Bronchial epithelial cell (primary cell): ENCODE measurements at places on chromosomes 2 and 18.

DNA sequence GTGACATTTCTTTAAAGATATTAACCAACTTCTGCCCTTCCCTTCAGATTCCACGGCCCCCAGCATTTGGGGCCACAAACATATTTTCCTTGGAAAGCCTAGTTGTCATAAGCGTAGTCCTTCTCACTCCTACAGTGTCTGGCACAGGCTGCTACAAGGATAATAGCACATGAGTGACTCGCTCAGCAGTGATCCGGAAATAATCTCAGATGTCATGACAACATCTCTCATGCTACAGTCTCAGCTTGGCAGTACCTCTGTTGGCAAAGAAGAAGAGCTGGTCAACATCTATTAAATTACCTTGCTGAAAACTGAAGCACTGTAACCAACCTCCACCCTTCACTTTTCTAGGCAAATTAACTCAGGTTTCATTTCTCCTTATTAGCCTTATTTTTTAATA is 351.7 kb downstream of the RAD51AP2 start:
- DNase-seq, result peak; percentile 60

- DNase-seq, result no peak
These were observed 131.0 kb downstream of the NFATC1 start for GRCh38 chr18:79526468-79527460.

GRCh38 chr18:7980136-7980535 is 413.0 kb downstream of the PTPRM start:
- DNase-seq, result peak; percentile 7

DNA sequence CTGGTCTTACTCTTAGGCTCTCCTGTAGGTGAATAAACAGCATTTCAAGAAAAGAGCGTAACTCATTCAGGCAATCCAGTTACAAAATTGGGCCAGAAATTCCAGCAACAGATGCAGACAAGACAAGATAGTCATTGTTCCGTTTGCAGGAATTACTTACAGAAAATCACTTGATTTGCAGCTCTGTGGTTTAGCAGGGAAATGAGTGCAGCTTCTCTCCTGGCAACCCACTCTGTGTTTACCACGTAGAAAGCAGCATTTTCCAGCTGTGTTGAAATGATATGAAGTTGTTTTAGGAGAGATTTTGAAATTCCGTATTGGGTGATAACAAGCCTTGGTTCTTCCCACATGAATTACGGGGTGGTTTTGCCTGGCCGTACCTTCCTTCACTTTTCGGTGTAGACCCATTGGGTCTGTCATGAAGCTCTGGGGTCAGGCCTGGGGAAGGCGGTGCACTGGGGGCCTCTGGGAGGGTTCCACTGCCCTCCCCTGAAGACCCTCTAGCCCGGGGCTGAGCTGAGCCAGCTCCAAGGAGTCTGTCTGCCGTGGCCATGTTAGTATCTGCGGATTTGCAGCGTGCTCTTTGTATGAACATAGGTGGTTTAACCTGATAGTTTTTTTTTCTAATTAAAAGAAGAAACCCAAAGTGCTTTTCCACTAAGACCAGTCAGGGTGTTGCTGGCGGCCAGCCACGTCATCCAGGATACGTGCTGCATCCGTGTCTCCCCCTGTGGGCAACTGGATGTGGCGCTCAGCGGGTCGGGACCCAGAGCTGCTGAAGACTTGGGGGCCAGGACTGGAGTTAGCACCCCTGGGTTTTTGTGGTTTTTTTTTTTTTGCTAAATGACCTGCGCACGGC is 58.9 kb upstream of the KCNG2 start:
- DNase-seq, result no peak

GRCh38 chr2:101863534-101863933 is 128.2 kb upstream of the IL1R2 start:
- DNase-seq, result no peak

- no peak for DNase-seq
These were observed 36.4 kb downstream of the FOXI3 start for GRCh38 chr2:88416016-88416663.

GRCh38 chr2:66431846-66432587 is 2.9 kb upstream of the MEIS1 start:
- no peak for DNase-seq

DNA sequence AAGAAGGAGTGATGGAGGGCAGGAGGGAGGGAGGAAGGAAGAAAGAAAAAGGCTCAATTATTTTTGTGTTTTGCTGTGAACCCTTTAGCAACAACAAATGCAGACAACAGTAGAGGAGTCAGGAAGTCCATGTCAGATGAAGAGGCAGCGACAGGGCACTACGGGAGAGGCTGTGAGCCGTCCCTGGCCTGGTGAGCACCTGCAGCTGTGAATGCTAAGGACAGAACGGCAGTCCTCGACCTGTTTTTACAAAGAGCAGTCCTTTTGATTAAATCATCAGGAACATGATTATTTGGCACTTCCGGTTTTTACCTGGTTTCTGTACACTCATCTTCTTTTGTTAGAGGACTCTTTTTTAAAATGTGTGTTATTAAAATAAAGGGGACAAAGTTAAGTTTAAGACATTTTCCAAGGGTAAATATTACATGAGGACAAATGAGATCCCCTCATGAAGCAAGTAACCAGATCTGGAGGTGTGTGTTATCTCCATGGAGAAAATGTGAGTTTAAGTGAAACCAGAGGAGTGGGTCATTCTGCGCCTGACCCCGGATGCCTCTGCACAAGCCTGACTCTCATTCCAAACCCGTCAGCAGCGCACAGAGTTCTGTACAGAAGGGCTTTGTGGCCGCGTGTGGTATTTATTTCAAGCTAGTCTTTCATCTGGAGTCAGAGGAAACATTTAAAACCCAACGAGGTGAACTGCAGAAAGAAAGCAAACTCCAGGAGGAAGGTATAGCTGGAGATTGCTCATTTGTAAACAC is 492.5 kb downstream of the SOX11 start:
- DNase-seq, result no peak

DNA sequence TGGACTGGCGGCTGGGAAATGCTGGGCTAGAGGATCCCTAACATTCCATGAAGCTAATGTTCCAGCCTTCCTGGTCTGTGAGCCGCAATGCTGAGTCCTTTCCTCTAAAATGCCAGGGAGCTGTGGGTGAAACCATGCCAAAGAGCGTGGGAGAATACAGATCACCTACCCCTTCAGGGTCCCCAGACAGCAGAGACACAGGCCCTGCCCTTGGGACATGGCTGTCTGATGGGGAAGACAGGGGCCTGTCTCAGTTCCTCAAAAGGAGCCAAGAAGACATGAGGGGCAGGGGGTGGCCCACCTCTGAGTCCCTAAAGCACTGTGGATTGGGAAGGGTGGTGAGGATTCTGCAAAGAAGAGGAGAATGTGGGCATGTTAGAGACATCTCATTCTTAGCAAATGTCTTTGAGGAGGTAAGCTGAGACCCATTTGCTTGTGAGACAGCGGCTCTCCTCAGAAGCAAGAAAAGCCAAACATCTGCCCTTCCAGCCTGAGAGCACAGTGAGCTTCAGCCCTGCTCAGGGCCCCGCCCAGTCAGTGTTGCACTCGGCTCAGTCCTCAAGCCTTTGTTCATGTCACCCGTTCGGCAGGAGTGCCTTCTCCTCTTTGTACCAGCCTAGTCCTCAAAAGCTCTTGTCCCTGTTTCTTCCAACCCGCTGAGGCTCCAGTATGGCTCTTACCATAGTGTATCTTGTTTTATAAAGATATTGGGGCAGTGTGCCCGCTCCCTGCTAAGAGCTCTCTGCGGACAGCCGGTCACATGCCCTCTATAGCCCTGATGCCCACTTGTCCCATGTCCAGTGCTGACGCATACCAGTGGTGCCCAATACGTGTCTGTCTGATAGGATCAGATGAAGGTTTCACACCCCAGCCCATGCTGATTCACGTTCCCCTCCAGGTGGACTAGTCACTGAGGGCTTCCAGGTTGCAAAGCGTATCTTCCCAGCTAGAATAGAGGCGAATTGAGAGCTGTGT is 286.2 kb downstream of the CYP26B1 start:
- DNase-seq, result no peak

DNA sequence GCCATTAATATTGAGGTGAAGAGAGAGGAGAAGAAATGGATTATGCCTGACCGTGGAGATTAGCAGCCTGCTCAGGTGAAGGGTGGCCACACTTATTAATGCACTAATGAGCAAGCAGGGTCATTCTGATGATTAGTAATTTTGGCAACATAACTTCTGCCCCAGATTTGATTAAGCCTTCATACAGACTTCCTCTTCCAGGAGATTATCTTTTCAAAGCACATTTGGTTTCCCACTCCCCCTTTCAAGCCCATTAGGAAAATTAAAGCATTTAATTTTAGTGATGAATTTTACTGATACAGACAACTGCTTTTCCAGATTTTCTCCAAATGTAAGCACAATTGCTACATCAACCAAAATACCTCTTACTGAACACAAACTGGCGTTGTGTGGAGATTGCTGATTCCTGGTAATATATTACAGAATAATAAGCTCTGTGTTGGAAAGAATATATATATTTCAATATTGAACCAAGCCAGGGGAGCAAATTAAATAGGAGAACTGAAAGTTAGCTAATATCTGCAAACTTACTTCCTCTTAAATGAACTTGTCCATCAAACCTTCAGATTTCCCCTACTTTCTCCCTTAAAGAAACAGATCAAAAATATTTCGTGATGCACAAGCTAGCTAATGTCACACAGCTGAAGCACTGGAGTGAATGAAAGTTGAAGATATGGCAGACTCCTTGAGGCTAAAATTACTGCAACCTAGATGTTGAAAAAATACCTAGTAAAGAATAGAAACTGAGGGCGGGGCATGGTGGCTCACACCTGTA is 140.8 kb downstream of the FAM210A start:
- DNase-seq, result no peak

DNA sequence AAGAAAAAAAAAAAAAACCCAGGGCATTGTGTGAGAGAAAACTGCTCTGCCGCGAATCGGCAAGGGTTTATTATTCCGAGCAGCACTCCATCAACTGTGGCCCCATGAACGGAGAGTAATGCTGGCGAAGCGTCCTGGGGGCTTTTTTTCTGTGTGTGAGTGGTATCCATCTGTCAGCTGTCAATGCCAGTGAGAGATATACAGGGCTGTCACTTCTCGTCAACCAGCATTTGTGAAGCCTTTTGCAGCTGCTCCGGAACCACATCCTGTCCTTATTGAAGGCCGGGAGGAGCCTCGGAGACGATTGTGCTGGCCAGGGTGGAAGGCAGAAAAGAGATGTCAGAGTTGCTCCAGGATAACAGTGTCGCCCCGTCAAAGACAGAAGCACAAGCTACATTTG is 356.9 kb upstream of the SMIM21 start:
- no peak for DNase-seq

DNA sequence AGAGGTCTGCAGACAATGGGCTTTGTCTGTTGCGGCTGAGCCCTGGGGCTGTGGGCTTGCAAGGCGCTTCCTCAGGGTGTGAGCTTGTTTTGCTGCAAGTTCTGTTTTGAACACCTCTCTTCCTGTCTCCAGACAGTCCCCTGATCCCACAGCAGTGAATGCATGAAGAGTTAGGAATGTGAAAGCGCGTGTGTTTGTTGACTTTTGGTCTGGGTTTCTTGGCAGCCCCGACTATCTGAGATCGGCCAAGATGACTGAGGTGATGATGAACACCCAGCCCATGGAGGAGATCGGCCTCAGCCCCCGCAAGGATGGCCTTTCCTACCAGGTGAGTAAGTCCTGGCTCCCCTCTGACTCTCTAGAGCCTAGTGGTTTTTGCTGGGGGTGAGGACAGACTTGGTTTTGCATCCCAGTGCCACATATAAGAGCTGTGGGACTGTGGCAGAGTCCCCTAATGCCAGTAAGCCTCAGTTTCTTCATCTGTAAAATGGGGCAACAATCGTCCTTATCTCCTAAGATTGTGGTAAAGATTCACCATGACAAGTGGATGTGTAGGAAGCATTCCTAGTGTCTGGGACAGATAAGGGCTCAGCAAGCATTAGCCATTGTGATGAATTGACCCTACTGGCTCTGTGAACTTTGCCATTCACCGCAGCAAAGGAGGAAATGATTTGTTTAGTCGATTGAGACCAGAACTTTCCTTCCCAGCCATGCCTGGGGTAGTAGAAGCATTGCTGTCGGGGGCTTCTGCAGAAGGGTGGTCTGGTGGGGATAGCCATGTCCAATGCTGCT is 3.0 kb downstream of the LBH start:
- DNase-seq, result peak; percentile 98

DNA sequence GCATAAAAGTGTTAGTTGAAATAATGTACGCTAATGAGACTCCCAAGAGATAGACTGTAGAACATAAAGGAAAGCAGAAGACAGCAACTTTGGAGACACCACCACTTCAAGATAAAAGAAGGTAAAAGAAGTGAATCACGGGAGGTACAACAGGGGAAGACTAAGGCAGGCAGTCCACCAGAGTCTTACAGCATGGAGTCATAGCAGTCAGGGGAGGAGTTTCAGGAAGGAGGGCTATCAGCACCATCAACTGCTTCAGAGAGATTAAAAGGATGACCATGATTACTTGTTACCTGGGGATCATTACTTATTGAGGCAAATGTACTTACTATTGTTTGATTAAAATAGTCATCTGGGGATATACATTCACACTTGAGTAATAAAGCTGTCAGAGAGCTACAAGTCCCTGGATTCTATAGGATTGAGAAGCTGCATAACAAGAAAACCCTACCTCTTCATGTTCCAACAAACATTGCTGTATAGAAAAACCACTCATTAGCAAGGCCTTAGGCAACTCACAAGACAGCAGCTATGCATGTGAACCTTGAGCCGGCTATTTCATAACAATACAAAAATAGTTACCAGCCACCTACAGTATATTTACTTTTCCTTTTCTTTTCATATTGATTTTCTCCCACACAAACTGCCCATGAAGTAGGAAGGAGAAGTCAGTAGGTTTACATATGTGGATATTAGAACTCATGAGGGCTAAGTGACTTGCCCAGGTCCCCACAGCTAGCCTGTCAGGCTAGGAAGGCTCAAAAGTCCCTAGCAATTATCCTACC is 101.7 kb downstream of the PDE11A start:
- DNase-seq, result peak; percentile 22

DNA sequence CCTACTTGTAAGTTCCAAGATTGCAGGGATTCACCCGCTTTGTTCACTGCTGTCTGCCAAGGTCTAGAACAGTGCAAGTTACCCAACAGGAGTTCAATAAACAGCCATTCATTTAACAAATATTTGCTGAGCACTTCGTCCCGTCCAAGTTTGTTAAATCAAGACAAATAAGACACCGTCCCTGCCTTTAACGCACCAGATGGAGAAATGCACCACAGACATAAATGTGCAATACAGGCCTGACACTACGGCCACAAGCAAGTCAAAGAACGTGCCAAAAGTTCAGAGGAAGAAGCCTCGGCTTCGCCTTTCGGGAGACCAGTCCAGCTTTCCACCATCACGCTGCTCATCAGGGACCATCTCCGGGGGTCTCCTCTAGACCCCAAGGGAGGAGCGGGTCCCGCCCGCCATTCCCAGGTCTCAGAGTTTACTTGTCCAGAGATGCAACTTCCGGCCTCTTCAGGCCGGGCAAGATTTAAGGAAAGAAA is 429 bp downstream of the C2orf76 start:
- peak; percentile 30 for DNase-seq
